ENCODE measurements at places on chromosomes 2 and 18.

DNA sequence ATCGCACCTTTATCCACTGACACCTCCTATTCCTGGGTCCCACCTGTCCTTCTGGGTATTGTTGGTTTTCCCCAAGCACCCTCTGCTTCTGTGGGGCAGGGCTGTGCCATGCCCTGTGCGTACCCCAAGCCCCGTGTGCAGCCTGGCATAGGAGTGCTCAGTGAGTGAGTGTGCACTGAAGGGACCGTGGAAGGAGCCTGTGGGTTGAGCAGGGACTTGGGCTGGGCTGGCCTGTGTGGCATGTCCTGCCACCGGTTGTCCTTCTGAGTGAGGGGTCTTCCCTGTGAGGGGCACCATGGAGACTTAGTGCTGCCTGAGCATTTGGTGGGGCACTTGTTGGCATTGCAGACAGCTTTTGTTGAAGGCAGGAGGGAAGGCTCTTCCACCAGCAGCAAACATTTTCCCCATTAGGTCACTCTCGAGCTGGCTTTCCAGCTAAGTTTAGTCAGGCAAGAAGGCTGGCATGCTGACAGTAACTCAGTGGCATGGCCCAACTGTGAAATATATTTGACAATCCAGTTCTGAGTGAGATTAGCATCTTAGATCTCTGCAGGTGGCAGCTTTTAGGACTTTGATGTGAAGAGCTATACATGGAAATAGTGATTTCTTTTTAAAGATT lies 64.7 kb downstream of the LPIN1 start:
- DNase-seq: no peak

DNA sequence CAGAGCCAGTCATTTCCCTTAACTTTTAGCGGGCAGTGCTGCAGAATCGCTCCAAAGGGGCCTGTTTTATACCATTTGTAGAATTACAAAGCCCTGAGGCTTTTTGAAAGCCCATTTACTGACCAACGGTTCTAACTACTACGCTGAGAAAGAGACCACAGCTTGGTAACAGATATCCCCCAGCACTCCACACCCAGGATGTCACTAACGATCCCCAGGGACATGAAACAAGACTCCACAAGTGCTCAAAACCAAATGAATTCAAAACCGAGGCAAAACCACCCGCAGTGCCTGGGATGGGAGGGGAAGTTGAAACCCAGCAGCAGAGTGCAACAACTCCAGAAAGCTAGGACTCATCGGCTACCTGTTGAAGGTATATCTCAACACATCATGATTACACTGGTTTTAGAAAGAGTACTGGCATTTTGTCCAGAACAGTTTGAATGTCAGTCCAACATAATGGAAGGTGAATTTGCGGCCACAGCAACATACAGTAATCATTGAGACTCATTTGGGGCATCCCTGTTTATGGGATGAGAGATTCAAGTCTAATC lies 33.6 kb upstream of the LRP2 start:
- no peak for DNase-seq

GRCh38 chr2:52341732-52342131 lies 1309.8 kb upstream of the NRXN1 start:
- DNase-seq: no peak

DNA sequence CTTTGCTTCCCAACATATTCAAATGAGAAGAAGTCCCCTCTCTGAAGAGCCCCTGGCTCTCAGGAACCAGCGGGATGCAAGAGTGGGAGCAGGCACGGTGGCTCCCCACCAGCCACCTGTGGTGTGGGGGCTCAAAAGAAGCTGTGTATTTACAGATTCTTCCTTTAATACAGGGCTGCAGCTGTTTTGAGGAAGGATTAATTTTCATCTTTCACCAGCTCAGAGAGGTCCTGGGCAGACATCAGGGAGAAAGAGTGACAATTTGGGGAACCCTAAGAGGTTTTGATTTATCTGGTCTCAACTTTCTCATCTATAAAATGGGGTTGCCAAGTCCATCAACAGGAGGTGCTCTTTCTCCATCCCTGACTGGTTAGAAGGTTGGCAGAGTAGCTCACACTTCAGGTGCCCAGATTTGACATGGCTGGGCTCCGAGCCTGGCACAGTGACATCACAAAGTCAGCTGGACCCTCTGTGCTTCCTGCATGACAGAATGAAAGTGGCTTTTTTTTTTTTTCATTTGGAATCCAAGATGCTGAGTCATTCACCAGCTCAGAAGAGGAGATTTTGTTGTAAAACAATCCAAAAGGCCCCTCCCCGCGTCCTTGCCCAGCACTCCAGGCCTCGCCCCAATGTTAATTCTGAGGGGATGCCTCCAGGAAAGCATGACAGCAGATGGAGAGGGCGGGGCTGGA lies 15.5 kb upstream of the SIX2 start:
- DNase-seq: no peak

- DNase-seq: no peak
Observed at GRCh38 chr2:127872354-127872753, 13.4 kb downstream of the AMMECR1L start.

GRCh38 chr2:88281302-88282217 lies 111.4 kb downstream of the THNSL2 start:
- DNase-seq: no peak

GRCh38 chr2:116922414-116922813 lies 892.1 kb upstream of the DDX18 start:
- DNase-seq: no peak

DNA sequence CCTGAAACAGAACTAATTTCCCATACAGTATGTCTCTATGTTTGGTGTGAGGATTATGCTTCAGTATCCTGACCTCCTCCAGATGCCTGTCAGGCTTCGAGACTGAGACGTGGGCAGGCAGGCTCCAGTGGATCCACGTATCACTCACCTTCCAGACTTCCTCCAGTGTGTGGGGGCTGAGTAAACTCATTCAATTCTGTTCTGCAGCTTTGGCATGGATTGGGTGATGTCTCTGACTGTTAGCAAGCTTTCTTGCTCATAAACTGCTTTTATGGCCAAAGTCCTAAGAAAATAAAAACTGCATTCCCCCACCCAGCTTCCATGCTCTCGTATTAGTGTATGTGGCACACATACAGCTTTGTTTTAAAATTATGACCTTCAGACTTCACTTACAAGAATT lies 53.6 kb downstream of the CCDC93 start:
- no peak for DNase-seq

DNA sequence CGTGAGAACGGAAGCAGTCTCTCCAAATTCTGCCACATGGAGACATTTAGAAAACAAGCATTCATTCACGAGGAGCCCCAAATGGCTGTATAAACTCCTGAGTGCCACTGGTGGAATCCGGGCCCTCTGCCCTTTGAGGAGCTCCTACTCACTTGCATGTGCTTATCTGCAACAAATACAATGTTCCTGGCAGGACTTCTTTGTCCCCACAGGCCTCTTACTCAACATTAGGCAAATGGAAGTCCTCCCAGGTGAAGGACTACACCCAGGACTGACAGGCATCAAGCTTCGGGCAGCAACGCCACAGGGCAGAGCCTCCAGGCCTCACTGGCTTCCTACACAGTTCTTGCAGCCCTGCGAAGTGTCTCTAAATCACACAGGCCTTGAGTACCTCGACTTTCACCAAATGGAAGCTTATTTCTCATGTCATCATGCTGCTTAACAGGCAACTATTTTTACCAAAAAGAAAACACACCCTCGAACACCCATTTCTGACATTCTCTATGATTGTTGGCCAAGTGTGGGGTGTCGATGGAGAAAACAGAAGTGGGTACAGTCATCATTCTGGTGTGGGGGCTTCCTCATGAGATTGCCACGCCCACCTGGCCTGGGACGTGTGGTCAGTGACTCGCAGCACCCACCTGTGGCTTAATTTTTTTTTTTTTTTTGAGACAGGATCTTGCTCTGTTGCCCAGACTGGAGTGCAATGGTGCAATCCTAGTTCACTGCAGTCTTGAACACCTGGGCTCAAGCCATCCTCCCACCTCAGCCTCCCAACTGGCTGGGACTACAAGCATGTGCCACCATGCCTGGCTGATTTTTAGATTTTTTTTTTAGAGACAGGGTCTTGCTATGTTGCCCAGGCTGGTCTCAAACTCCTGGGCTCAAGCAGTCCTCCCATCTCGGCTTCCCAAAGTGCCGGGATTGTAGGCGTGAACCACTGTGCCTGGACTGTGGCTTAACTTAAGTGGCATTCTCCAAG lies 186.8 kb upstream of the GLI2 start:
- DNase-seq: no peak

DNA sequence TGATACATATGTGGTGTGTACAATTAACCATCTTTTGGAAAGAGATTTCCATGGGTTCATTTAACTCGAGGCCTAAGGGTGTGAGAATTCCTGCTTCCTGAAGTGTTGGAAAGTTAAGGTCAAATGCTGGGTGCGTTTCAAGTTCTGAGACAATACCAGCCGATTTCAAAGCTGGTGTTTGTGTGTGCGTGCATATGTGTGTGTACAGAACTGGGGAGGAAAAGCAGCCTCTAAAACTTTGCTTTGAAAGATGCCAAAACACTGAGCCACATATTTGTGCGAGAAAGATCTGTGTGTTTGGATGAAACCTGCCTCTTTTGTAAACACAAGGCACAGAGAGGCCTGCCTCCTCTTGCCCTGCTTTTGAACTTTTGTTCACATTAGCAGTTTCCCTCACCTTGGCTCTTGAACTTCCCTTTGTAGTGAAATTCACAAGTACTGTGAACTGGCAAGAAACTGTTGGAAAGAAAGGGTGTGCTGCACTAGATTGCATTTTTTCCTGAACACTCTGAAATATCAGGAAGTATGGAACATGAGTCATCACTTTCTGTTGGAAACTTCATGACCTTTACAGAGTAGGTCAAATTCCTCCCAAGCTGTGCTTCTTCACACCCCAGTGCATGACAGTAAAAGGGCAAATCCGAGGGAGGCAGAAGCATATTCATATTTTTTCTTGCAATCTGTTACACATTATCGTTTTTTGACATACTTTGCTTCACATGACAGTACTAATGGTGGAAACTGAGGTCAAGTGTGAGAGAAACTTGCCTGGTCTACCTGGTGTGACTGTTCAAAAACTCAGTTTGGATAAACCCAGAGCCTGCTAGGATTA lies 20.0 kb upstream of the CAVIN2 start:
- no peak for DNase-seq

DNA sequence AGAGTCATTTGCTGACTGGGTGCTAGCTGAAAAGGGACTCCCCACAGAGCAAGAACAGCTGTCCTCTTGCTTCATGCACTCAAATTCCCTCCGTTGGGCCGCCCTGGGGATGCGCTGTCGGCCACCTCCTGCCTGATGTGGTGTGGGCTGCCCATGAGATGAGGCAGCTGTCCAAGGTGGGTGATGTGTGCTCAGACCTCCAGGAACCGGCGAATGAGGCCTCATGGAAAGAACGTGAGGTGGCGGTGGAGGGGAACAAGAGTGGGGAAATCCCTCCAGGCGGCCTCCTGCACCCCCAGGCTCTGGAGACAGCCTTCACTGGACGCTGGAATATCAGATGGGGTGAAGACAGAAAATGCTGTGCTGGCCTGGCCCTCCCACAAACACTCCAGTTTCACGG lies 79.8 kb downstream of the LONRF2 start:
- no peak for DNase-seq

DNA sequence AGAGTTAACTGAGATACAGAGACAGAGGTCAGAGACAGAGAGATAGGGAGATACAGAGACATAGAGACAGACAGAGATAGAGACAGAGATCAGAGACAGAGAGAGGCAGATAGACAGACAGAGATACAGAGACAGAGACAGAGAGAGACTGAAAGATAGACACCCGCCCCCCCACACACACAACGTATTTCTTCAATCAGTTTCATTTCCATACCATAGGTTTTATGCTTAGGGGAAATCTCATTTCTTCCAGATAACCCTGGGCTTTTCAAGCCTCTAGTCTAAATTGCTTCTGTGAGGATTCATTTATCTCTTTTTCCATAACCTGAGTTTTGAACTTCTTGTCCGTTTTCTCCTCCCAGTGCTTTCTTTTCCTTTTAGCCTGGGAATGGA lies 94.6 kb downstream of the CD8B2 start:
- DNase-seq: no peak

GRCh38 chr18:48228841-48229240 lies 180.3 kb downstream of the ZBTB7C start:
- no peak for DNase-seq

- peak; percentile 57 for DNase-seq
Observed at GRCh38 chr2:128159437-128159836, 68.4 kb downstream of the UGGT1 start.

- no peak for DNase-seq
Observed at GRCh38 chr18:24023185-24023814, 8.7 kb downstream of the TTC39C start.

- peak; percentile 44 for DNase-seq
Observed at GRCh38 chr2:231764760-231765159, 16.3 kb downstream of the PDE6D start.

DNA sequence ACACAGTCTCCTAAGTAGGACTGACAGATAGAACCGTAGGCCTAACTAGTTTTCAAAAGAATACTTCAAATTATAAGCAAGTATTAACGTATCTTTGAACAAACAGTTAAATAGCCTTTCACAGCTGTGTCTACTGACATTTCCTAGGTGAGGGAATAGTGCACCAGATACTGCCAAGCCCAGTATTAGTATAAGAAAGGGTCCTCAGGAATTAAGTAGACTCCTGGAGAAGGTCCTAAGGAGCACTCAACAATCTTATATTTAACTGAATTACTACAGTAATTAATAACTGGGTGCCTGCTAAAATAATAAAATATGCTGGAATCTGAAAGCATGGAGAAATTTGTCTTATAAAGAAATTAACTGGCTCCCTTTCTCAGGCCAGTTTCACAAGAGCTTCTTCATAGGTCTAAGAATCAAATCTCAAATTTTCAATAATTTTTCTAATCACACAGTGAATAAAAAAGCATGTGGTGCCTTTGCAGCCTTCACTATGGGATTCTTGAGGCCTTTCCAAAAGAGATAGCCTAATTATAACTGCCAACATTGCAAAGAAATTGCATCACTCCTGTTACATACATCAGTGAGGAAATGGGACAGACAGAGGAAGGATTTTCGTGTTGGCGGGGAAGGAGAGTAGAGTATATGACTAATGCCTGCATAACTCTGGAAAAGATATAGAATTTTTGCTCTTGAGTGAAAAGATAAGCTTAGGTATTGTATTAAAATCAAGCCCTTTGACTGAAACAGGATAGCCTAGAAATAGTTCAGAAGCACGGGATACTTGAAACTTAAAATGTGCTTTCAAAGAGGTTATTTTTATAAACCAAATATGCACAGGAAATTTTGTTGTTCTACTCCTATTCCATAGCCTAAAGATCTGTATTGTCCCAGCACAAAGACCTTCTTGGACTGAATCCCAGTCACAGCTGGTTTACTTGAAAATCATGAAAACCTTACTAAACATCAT lies 228.6 kb upstream of the STK17B start:
- no peak for DNase-seq

GRCh38 chr2:113215056-113215455 lies 41.3 kb downstream of the PSD4 start:
- DNase-seq: no peak

- no peak for DNase-seq
Observed at GRCh38 chr2:37585295-37585908, 86.0 kb downstream of the CDC42EP3 start.

DNA sequence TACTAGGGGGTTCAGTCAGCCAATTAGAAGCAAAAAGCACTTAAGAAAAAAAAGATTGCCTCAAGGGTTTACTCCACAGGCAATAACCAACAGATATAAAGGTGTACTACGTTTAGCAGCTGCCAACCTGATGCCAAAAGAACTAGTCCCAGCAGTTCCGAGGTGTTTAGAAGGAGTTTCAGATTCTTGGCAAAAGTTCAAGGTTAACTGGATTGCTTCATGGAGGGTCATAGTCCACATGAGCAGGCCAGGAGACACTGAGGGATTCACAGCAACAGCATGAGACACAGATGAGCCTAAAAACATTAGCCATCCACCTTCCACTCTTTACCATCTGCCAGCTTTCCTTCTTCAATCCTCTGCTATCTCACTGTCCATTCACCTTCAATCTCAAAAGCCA lies 4.9 kb upstream of the DNAH7 start:
- no peak for DNase-seq

Data from spinal cord (tissue), 10 donors.